Stimulated activated CD8-positive, alpha-beta memory T cell treated with anti-CD3 and anti-CD28 coated beads, Interleukin-4, amount 100 ng/mL, for 1 hour (primary cell): ENCODE measurements at places on chromosomes 12 and 14.

DNA sequence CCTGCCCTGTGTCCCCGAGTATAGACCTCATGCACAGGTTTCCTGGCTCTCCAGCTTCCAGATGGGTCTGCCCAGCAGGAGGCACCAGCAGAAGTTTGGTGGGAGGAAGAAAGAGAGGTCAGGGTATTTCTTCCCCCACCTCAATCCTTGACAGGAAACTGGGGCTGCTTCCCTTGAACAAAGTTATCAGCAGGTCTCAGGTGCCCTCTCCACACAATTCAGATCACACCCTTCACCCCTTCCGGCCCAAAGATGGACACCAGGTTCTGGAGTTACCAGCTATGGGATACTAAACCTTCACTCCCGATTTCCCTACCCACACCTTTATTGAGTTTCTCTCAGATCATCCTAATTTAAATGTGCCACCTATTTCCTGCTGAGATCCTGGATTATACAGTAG lies 1.2 kb downstream of the SART3 start:
- no peak for DNase-seq

GRCh38 chr12:51421266-51421884 lies 3.3 kb upstream of the SLC4A8 start:
- no peak for DNase-seq

DNA sequence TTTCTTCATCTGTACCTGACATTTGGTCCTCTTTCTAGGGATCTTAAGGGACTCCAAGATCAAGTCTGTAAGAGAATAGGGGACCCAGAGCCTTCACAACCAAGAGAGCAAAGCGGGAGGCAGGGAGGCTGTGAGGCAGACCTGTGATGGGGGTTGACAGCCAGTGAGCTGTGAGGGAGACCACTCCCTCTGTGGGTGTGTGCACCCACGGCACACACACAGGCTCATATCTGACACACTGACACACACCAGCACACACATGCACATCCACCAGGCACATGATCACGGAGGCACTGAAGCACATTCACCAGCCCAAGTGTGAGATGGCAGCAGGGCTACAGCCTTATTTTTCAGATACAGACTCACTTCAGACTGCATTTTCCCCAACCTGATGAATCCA lies 55.2 kb downstream of the SPTB start:
- no peak for DNase-seq

DNA sequence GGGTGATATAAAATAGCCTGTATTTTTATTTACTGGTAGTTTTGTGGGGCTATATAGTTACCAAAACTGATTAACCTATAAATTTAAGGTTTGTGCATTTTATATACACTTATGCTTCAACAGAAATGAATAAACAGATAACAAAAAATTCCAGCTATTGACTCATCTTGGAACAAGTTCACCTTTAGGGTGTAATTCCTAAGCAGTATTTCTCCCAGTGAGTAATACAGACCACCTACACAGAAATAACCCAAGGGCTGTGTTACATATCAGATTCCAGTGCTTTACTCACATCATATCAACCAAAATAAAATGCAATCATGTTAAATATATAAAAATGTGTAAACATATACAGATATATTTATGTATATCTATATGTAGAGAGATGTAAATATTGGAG lies 345.6 kb downstream of the ADAMTS20 start:
- no peak for DNase-seq
